ENCODE measurements at places on chromosomes 3 and 15.

DNA sequence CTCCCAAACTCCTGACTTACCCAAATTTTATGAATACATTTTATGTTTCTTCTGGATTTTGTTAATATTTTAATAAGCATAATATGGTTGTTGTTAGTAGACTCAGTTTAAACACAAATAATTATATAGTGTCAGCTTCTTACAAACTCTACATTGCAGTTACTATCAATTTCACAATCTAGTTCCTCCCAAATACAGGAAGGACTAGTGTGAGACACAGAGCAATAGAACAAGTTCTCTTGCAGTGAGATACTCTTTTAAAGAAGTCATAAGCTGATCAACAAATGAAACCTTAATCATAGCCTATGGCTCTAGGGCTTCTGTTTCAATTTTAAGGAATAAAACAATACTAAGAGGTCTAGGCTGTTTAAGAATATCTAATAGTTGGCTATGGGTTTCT lies 86.1 kb downstream of the SAMMSON start:
- no peak for DNase-seq

DNA sequence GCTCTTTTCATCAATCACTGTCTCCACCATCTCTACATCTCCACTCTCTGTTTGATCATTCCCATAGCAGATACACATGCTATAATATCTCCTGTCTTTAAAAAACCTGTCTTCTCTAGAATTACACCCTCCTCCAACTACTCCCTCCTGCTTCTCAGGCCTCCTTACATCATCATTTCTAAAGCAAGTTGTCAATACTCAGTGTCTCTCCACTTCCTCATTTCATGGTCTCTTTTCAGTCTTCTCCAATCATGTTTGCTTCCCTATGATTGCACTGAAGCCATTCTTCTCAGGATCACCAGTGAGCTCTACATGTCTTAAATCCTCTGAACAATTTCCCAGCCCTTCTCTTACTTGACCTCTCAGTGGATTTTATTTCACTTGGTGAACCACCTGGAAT lies 87.0 kb upstream of the ZNF280D start:
- DNase-seq: no peak

GRCh38 chr3:5096336-5097008 lies 25.6 kb upstream of the ARL8B start:
- no peak for DNase-seq

GRCh38 chr3:20055020-20055775 lies 15.0 kb downstream of the KAT2B start:
- no peak for DNase-seq

DNA sequence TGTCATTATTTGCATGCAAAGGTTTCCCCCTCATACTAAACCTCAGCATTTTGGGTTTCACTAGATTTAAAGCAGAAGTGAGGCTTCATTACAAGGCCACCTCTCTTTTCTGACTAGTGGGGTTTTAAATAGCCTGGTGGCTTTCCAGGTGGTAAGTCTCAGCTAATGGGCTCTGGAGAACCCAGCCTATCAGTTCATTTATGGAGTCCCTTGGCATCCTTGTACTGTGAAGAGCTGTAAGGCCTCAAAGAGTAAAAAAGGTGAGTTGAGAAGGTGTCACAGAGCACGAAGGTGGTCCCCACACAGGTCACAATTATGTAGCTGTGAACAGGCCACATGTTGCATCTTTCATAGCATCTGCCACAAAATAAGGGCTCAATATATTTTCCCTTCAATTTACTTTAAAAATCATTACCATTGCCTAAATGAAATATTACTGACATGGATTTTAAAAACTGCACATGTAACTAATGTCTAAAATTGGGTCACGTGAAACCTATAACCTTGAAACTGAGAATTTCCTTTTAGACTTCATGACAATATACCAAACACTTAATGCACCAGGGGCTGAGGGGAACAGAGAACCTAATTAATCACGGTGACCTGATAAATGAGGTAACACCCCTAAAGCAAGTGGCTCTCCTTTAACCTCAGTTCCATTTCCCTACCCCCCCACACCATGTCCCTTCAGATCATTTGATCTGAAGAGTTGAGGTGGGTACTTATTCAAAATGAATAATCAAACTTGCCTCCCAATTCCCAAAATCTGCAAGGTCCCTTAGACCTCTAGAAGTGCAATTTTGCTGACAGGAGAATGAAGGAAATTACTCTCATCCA lies 1.3 kb downstream of the NGLY1 start:
- DNase-seq: no peak

DNA sequence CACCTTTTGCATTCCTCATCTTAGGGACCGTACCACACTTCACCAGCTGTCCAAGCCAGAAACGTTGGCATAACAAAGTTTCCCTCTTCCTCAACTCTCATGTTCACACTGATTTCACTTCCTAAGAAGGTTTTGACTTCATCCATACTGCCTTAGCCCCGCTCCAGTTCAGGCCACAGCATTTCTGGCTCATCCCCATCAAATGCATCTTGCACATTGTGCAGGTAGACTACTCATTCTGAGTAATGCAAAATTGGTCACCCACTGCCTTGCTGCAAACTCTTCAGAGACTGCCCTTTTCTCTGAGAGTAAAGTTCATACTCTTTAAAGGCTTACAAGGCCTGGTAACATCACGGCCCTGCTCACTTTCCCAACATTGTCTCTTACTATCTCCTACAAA lies 8.8 kb downstream of the NUSAP1 start:
- no peak for DNase-seq

Measured in HuH-7.5 (cell line).